ENCODE measurements at places on chromosomes 13 and 19. TPM values are rescaled to one million over a fixed set of nuclear protein-coding genes. Genes with fewer than 3 reads are reported as not detected.

The ONECUT3 gene
- not detected for total RNA-seq

- no peak for DNase-seq
These were observed 26.6 kb upstream of the CALM3 start for GRCh38 chr19:46574533-46574932.

DNA sequence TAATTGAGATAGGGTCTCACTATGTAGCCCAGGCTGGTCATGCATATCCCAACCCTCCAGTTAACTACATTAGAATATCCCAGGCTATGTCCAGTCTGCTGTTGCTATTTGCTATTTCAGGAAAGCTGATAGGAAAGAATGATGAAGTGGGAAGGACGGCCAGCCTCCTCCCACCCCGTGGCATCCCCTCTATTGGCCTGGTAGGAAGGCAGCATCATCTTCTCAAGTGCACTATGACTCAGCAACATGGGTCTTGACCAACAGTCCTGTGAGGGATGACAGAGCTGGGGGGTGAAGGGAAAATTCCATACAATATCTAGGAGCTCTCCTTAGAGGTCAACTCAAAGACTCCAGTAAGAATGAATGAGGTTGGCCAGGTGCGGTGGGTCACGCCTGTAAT lies 48.0 kb upstream of the ABCC4 start:
- no peak for DNase-seq

The SLITRK6 gene
- total RNA-seq: 0.10 TPM

- peak; percentile 78 for DNase-seq
These were observed 1.5 kb upstream of the SLC17A7 start for GRCh38 chr19:49442771-49443365.

The KLC3 gene
- 0.41 TPM for total RNA-seq

- DNase-seq: no peak
These were observed 1218.8 kb upstream of the ATXN8OS start for GRCh38 chr13:68888832-68889231.

- no peak for DNase-seq
These were observed 373.4 kb downstream of the SLITRK1 start for GRCh38 chr13:83508771-83509301.

GRCh38 chr13:98890186-98890585 lies 87.7 kb downstream of the DOCK9 start:
- DNase-seq: no peak

- no peak for DNase-seq
These were observed 351.7 kb upstream of the ARGLU1 start for GRCh38 chr13:106919638-106920037.

GRCh38 chr19:10962863-10963262 lies 2.0 kb downstream of the SMARCA4 start:
- no peak for DNase-seq

DNA sequence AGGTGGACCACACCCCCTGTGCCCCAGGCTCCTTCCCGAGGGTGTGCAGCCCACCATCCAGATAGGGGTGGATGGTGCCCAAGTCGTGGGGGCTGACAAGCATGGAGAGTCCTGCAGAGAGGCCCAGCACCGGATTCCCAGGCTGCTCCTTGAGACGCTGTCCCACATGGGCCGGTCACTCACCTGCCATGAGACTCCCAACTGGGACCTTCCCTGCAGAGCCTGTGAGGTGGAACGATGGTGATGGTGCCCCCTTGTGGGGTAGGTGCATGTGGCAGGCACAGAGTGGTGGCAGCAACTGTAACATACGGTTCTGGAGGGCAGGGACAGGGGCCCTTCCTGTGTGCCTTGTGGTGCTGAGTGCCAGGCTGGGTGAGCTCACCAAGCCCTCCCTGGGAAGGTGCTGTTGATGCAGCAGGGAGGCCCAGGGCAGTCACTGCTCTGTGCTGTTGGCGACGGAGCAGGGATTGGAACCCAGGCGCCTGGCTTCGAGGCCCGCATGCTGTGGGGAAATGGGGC lies 33.1 kb downstream of the PPP1R37 start:
- peak; percentile 61 for DNase-seq

The CYP2F1 gene
- not detected for total RNA-seq

The ZNF581 gene
- 8.7 TPM for total RNA-seq

The PEG3 gene
- 156 TPM for total RNA-seq

The PBX4 gene
- total RNA-seq: 3.8 TPM

- no peak for DNase-seq
These were observed 860.6 kb downstream of the GPC5 start for GRCh38 chr13:92259046-92259445.
